ENCODE measurements at places on chromosomes 2 and 18. TPM values are rescaled to one million over a fixed set of nuclear protein-coding genes. Genes with fewer than 3 reads are reported as not detected.

- H3K4me3 ChIP-seq = no peak overlapping the region
- H3K4me1 ChIP-seq = peaks cover 12% of the 10 kb centered on the region
- H3K27me3 ChIP-seq = no peaks in the 10 kb centered on the region
- no peak overlapping the region for H3K27ac ChIP-seq
- peak; percentile 70 for DNase-seq
These were observed 89.3 kb downstream of the PDE11A start for GRCh38 chr2:177983183-177983788.

GCA gene
- 12.2 TPM for polyA plus RNA-seq

- H3K4me1 ChIP-seq = peaks cover 6% of the 10 kb centered on the region
- no peak for DNase-seq
- no peak overlapping the region for H3K4me3 ChIP-seq
- no peaks in the 10 kb centered on the region for H3K27me3 ChIP-seq
These were observed 230.1 kb downstream of the ALPK2 start for GRCh38 chr18:58398648-58399398.

DNA sequence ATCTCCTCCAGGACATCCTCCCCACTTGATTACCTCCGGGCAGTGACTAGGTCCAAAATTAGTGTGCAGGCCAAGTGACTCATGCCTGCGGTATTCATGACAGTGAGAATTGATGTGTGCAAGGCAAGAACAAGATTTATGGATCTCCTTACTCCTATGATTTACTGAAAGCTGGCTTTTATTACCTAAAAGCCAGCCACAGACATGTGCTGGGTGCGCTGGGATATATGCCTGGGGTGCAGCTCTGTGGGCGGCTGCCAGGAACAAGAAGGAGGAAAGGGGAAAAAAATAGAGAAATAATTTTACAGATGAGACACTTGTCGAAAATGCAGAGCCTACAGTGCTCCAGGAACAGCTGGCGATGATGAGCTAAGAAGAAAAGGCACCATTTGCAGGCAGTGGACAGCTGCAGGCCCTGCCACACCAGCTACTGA, 359.3 kb downstream of the CMPK2 start:
- no peak for DNase-seq
- H3K27ac ChIP-seq = no peak overlapping the region
- H3K4me1 ChIP-seq = 0 out of 2 replicates have a peak, but pooled peaks cover 5% of the 10 kb centered on the region
- H3K27me3 ChIP-seq = no peaks in the 10 kb centered on the region

PPP1R1C gene
- 0.41 TPM for polyA plus RNA-seq

GRCh38 chr18:70074116-70074515, 126.4 kb upstream of the CD226 start:
- DNase-seq = no peak
- no peaks in the 10 kb centered on the region for H3K4me1 ChIP-seq
- no peak overlapping the region for H3K4me3 ChIP-seq
- H3K36me3 ChIP-seq = peaks cover 8% of the 10 kb centered on the region
- no peaks in the 10 kb centered on the region for H3K27me3 ChIP-seq
- H3K27ac ChIP-seq = no peak overlapping the region

ADD2 gene
- polyA plus RNA-seq = 0.30 TPM

- no peaks in the 10 kb centered on the region for H3K4me1 ChIP-seq
- no peak overlapping the region for H3K4me3 ChIP-seq
- no peaks in the 10 kb centered on the region for H3K27me3 ChIP-seq
- DNase-seq = no peak
These were observed 446.0 kb downstream of the XIRP2 start for GRCh38 chr2:167334146-167334742.
